ENCODE measurements at places on chromosomes 5 and 9.

GRCh38 chr5:28110781-28111180, 1072.4 kb upstream of the CDH9 start:
- H3K4me3 ChIP-seq, result no peak overlapping the region
- H3K4me1 ChIP-seq, result no peaks in the 10 kb centered on the region
- no peaks in the 10 kb centered on the region for H3K27me3 ChIP-seq

DNA sequence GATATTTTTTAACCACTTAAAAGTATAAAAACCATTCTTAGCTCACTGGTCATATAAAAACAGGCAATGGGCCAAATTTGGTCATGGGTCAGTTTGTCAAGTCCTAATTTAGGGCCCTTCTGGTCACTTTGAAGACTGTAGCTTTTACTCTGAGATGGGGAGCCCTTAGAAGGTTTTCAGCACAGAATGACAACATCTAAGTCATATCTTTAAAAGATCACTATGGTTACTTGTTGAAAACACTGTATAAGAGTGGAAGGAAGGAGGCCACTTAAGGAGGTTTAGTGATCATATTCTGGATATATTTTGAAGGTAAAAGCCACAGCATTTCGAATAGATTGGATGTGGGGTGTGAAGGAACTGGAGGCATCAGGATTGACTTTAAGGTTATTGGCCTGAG, 76.7 kb downstream of the STRBP start:
- no peaks in the 10 kb centered on the region for H3K36me3 ChIP-seq
- DNase-seq, result no peak
- H3K4me1 ChIP-seq, result no peaks in the 10 kb centered on the region
- H3K4me3 ChIP-seq, result no peak overlapping the region
- H3K27me3 ChIP-seq, result no peaks in the 10 kb centered on the region

GRCh38 chr5:122942164-122942914, 94.2 kb downstream of the PPIC start:
- DNase-seq, result no peak
- peaks cover 13% of the 10 kb centered on the region for H3K4me1 ChIP-seq
- H3K27me3 ChIP-seq, result no peaks in the 10 kb centered on the region
- H3K36me3 ChIP-seq, result peaks cover 5% of the 10 kb centered on the region
- H3K27ac ChIP-seq, result no peak overlapping the region
- H3K4me3 ChIP-seq, result no peak overlapping the region

- no peak for DNase-seq
- H3K4me1 ChIP-seq, result peaks cover 20% of the 10 kb centered on the region
- H3K27me3 ChIP-seq, result no peaks in the 10 kb centered on the region
- no peaks in the 10 kb centered on the region for H3K36me3 ChIP-seq
Observed at GRCh38 chr5:116032991-116033390, 719 bp downstream of the ARL14EPL start.

DNA sequence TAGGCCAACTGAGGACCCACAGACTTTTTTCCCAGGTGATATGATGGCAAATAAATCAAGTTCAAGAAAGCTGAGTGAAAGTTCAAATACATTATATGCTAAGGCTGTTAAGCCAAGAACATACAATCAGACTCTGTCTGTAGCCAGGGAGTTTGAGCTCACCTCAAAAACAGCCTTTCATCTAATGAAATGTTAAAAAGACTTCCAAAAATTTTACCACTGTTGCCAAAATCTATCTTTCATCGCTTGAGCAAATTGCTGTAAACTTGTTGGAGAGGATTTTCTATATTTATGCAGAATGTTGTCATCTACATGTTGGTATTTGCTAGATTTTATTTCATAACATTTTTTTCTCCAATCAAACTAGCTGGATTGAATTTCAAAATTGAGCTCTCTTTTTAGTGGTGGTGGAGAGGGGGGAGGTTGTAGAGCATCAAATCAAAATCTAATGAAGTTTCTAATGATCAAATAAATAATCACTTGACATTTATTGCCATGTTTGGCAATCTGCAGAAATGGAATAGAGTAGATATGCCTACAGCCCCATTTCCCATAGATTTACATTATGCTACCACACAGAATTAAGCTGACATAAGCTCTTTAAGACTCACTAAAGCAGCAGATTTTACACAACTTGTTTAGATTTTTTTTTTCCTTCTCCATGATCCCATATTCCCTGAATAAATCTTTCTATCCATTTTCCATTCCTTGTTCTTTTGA, 828.9 kb upstream of the ZNF608 start:
- no peak overlapping the region for H3K27ac ChIP-seq
- H3K4me3 ChIP-seq, result no peak overlapping the region
- H3K36me3 ChIP-seq, result no peaks in the 10 kb centered on the region
- no peaks in the 10 kb centered on the region for H3K4me1 ChIP-seq

DNA sequence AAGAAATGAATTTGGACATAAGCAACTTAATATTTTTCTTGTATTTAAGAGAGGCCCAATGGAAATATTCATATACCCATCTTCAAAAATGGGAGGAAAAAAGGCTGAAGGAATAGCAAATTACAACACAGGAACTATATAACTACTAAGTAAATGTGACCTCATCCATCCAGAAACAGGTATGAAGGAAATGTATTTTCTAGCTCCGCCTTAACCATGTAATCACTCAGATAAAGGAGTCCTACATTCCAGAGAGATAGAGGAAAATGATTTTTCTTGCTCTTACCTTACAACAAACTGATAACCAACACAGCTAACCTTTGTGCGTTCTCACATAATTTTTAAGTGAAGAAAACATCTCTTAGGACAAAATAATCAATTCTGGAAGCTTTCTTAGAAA, 96.5 kb downstream of the NR6A1 start:
- no peaks in the 10 kb centered on the region for H3K27me3 ChIP-seq
- H3K36me3 ChIP-seq, result peaks cover 64% of the 10 kb centered on the region
- H3K27ac ChIP-seq, result no peak overlapping the region
- no peak for DNase-seq
- no peak overlapping the region for H3K4me3 ChIP-seq

- H3K36me3 ChIP-seq, result no peaks in the 10 kb centered on the region
- H3K27me3 ChIP-seq, result no peaks in the 10 kb centered on the region
- no peak for DNase-seq
Observed at GRCh38 chr5:58016877-58017276, 443.0 kb downstream of the PLK2 start.

DNA sequence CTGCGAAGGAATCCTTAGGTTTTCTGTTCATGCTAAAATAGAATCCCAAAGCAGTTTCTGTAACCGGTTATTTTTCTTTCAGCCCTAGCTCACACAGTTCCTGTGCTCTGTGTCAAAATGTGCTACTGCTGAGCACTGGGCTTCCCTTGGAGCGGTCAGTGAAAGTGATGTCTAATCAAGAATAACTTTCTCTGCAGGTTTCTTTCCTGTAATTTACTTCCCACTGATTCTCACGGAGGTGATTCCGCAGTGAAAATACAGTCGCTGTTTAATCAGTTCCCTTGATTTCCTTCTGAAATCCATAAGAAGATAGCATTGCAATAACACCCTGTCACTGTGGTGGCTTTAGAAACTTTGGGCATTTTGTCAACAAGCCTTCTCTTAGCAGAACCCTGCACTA, 112.0 kb upstream of the ISL1 start:
- H3K4me1 ChIP-seq, result no peaks in the 10 kb centered on the region
- H3K27me3 ChIP-seq, result no peaks in the 10 kb centered on the region
- H3K27ac ChIP-seq, result no peak overlapping the region
- H3K36me3 ChIP-seq, result no peaks in the 10 kb centered on the region
